CD4-positive, CD25-positive, alpha-beta regulatory T cell (primary cell): ENCODE measurements at places on chromosomes 16 and 17. TPM values are rescaled to one million over a fixed set of nuclear protein-coding genes. Genes with fewer than 3 reads are reported as not detected.

Gene ATP1B2
- not detected for total RNA-seq

Gene SDK2
- 0.59 TPM for total RNA-seq

DNA sequence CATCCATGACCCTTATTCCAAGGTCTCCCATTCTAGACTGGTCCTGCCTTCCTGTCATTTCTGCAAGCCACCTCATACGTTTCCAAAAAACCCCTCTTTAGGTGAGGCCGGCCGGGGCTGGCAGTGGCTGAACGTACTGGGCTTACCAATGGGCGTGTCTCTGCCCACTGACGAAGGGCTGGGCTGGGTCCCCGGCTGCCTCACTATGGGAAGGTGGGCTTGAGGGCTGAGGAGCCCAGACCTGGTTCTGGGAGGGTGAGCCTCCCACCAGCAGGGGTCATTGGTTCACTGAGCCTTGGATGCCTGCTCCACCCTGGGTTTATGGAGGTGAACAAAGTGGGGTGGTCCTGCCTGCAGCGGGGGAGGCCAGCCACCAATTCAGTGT lies 19.9 kb downstream of the KDM8 start:
- no peaks in the 10 kb centered on the region for H3K4me1 ChIP-seq
- DNase-seq, result no peak
- no peak overlapping the region for H3K4me3 ChIP-seq

- no peaks in the 10 kb centered on the region for H3K4me1 ChIP-seq
- H3K4me3 ChIP-seq, result no peak overlapping the region
- DNase-seq, result no peak
- H3K27me3 ChIP-seq, result peaks cover 3% of the 10 kb centered on the region
These were observed 66.2 kb upstream of the BRD7 start for GRCh38 chr16:50434872-50435478.

Gene AGRP
- not detected for total RNA-seq

DNA sequence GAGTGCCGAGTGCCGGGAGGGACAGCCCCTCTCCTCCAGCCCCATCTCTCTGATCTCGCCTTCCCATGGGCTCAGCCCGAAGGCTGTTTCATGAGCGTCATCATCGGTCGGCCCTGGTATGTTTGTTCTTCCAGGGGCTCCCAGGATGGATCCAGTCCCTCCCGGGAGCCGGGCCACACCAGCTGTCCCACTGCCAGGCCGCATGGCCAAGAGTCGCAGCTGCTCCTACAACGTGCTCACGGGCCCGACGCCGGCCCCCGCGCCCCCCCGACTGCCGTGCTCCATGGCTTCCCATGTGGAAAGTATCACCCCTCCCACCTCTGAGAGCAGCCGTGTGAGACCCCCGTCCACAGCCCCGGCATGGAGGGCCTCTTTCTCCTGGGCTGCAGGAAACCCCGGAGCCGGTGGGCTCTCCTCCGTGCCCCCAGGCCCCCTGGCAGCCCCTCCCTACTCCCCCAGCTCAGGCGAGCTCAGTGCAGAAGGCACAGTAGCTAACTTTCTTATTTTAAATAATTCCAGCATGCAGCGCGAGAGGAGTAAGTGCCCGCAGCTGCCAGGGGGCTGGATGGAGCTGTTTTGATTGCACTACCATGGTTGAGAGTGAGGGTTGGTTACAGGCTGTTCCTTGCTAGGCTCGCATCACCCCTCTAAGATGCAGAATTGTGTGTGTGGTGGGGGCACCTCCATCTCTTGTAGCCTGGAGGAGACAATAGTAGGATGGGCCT lies 26.6 kb upstream of the GSE1 start:
- H3K27ac ChIP-seq, result no peak overlapping the region
- H3K4me3 ChIP-seq, result no peak overlapping the region
- no peaks in the 10 kb centered on the region for H3K27me3 ChIP-seq
- no peaks in the 10 kb centered on the region for H3K4me1 ChIP-seq

GRCh38 chr17:48892940-48893645 lies 506 bp downstream of the ATP5MC1 start:
- peaks cover 18% of the 10 kb centered on the region for H3K36me3 ChIP-seq
- H3K4me1 ChIP-seq, result peaks cover 15% of the 10 kb centered on the region

GRCh38 chr17:31672161-31672819 lies 186.8 kb downstream of the COPRS start:
- DNase-seq, result no peak
- no peaks in the 10 kb centered on the region for H3K36me3 ChIP-seq
- no peaks in the 10 kb centered on the region for H3K4me1 ChIP-seq
- H3K27ac ChIP-seq, result no peak overlapping the region
- H3K27me3 ChIP-seq, result peaks cover 5% of the 10 kb centered on the region

- no peak for DNase-seq
- H3K27me3 ChIP-seq, result no peaks in the 10 kb centered on the region
- no peak overlapping the region for H3K4me3 ChIP-seq
- H3K4me1 ChIP-seq, result no peaks in the 10 kb centered on the region
- H3K36me3 ChIP-seq, result no peaks in the 10 kb centered on the region
- no peak overlapping the region for H3K27ac ChIP-seq
These were observed 511.1 kb downstream of the CDH13 start for GRCh38 chr16:83137894-83138293.

Gene C16orf95
- total RNA-seq, result 2.1 TPM

GRCh38 chr16:49452578-49452977 lies 79.0 kb downstream of the C16orf78 start:
- H3K36me3 ChIP-seq, result no peaks in the 10 kb centered on the region
- H3K4me3 ChIP-seq, result no peak overlapping the region
- H3K27me3 ChIP-seq, result peaks cover 2% of the 10 kb centered on the region
- no peak for DNase-seq

DNA sequence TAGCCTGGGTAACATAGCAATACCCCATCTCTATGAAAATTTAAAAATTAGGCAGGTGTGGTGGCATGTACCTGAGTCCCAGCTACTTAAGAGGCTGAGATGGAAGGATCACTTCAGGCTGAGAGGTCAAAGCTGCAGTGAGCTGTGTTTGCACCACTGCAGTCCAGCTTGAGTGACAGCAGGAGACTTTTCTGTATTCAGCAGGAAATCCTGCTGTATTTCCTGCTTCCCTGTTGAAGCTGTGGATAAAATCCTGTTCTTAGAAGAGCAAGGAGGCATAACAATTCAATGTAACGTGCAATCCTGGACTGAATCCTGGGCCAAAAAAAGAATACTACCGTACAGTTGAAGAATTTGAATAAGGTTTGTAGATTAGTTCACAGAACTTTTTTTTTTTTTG lies 62.2 kb downstream of the FBXL20 start:
- no peak overlapping the region for H3K4me3 ChIP-seq
- no peak overlapping the region for H3K27ac ChIP-seq
- H3K4me1 ChIP-seq, result no peaks in the 10 kb centered on the region
- H3K27me3 ChIP-seq, result no peaks in the 10 kb centered on the region
- DNase-seq, result no peak

Gene KRT222
- total RNA-seq, result not detected

Gene KLHL10
- not detected for total RNA-seq

Gene CDH3
- 0.32 TPM for total RNA-seq
